ENCODE measurements at places on chromosomes 2 and 18.

- H3K4me3 ChIP-seq, result no peak overlapping the region
- no peaks in the 10 kb centered on the region for H3K36me3 ChIP-seq
- no peak for DNase-seq
- H3K27ac ChIP-seq, result no peak overlapping the region
- H3K4me1 ChIP-seq, result no peaks in the 10 kb centered on the region
Measured at GRCh38 chr2:1775511-1776035, 31.3 kb upstream of the PXDN start.

DNA sequence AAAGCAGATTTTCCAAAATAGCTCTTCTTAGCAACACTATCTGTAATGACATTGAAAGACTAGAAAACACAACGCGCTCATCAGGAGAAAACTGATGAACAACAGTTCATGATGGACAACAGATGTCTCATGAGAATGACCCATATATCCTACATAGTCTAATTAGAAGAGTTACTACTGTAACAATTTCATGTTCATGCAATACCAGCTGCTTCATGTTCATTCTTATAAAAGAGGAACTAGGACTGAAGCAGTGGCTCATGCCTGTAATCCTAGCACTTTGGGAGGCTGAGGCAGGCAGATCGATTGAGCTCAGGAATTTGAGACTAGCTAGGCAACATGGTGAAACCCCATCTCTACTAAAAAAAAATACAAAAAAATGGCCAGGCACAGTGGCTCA lies 22.7 kb downstream of the TRAPPC8 start:
- H3K27me3 ChIP-seq, result no peaks in the 10 kb centered on the region
- DNase-seq, result no peak
- H3K27ac ChIP-seq, result no peak overlapping the region
- H3K4me3 ChIP-seq, result no peak overlapping the region
- peaks cover 4% of the 10 kb centered on the region for H3K36me3 ChIP-seq

GRCh38 chr18:23643815-23644490 lies 18.8 kb downstream of the ANKRD29 start:
- H3K4me1 ChIP-seq, result no peaks in the 10 kb centered on the region
- H3K36me3 ChIP-seq, result no peaks in the 10 kb centered on the region
- no peak overlapping the region for H3K4me3 ChIP-seq
- no peak for DNase-seq
- no peak overlapping the region for H3K27ac ChIP-seq

DNA sequence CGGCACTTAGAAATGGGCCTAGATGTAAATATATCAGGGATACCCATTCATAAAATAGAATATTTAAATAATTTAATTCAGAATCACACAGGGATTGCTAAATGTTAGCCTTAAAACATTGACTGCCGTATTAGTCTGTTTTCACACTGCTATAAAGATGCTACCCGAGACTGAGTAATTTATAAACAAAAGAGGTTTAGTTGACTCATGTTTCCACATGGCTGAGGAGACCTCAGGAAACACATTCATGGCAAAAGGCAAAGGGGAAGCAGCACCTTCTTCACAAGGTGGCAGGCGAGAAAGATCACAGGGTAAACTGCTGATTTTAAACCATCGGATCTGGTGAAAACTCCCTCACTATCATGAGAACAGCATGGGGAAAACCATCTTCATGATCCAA lies 223.6 kb upstream of the GULP1 start:
- no peak for DNase-seq
- no peaks in the 10 kb centered on the region for H3K36me3 ChIP-seq
- no peak overlapping the region for H3K27ac ChIP-seq
- no peaks in the 10 kb centered on the region for H3K4me1 ChIP-seq
- H3K4me3 ChIP-seq, result no peak overlapping the region

DNA sequence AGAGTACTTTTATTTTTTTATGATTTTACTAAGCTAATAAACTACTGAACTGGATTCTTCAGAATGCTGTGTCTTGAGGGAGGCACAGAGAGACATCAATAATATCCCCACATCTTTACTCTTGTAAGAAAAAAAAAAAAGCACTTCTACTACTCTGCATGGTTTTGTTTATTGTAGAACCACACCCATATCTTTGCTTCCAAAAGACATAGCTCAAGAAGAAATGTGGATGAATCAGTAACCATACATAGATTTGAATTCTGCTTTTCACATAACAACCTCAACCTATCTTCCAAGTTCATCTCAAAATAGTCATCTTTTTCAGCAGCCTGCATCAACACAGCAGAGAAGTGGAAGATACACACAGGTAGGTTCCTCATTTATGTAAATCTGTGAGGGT lies 12.2 kb upstream of the COL5A2 start:
- H3K4me1 ChIP-seq, result no peaks in the 10 kb centered on the region
- H3K4me3 ChIP-seq, result no peak overlapping the region
- no peak overlapping the region for H3K27ac ChIP-seq
- no peaks in the 10 kb centered on the region for H3K27me3 ChIP-seq
- no peaks in the 10 kb centered on the region for H3K36me3 ChIP-seq
- DNase-seq, result no peak

Data from CD4-positive, alpha-beta memory T cell (primary cell).